AG20443 (cell line): ENCODE measurements at places on chromosomes 3 and 15.

DNA sequence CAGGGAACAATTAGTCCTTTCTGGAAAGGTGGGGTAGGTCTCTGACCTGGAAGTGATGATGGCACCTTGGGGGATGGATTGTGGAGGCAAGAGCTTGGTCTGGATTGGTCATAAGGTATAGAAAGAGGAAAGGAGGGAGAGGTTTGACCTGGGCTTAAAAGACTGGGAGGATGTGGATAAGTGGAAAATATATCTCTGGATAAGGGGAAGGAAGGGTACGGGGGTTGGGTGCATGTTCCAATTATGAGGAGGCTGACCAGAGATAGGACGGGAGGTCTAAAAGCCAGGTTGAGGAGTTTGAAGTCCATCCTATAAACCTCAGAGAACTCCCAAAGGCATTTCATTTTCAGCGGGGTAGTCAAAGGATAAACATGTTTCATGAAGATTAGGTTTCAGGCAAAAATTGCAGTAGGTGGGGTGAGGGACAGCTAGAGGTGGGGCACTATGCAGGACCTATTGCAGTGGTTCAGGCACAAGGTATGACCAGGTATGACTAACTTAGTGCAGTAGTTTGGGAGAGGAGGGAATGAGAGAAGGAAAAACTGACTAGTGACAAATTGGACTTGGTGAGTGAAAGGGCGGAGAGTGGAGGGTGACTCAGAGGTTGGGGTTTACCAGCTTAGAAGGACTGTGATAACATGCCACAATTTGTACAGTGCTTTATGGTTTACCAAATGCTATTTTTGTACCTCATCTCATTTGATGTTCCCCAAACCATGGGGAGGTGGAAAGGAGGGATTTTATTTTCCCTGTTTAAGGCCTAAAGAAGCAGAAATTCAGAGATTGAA, 10.7 kb downstream of the PDE8A start:
- peak; percentile 77 for DNase-seq

- DNase-seq, result no peak
These were observed 39.9 kb upstream of the PARL start for GRCh38 chr3:183924543-183924942.

GRCh38 chr3:189720736-189721417, 89.7 kb downstream of the TP63 start:
- no peak for DNase-seq

- DNase-seq, result no peak
These were observed 26.8 kb downstream of the KLHDC8B start for GRCh38 chr3:49198161-49198560.

GRCh38 chr15:93102211-93102610, 13.2 kb upstream of the RGMA start:
- DNase-seq, result no peak

DNA sequence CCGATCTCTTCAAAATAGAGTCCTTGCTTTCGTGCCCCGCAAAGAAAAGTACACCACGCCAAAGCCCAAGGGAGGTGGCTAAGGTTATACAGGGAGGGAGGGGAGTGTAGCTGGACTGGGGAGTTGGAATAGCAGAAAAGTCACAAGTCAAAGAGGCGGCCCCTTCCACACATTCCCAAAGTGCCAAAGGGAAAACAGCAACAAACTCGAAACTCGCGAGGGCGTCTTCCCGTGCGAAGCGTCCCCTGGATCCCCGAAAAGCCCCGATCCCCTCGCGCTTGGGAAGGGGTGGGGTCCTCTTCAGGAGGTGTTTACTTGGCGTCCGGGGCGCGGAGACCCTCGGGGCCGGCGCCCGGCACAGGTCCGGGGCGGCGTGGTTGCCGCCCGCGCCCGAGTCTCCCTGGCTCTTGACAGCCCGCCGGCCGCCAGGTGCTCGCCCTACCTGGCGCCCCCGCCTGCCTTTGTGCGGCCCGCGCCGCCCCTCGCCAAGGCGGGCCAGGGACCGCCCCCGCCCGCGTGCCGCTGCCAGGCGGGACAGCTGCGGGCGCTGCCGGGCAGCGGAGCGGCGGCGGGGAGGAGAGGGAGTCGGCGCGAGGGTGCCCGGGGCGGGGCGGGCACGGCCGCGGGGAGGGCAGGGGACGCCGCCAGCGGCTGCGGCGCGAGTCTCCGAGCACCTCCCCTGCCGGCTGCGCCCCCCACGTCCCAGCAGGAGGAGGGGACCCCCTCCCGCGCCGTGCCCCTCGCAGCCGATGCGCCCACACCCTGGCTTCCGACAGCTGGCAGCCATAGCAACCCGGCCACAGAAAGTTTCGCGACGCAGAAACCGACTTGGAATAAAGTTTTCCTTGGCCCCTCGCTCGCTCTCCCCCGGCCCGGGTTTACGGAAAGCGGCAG, 966 bp downstream of the MYO1E start:
- peak; percentile 76 for DNase-seq

DNA sequence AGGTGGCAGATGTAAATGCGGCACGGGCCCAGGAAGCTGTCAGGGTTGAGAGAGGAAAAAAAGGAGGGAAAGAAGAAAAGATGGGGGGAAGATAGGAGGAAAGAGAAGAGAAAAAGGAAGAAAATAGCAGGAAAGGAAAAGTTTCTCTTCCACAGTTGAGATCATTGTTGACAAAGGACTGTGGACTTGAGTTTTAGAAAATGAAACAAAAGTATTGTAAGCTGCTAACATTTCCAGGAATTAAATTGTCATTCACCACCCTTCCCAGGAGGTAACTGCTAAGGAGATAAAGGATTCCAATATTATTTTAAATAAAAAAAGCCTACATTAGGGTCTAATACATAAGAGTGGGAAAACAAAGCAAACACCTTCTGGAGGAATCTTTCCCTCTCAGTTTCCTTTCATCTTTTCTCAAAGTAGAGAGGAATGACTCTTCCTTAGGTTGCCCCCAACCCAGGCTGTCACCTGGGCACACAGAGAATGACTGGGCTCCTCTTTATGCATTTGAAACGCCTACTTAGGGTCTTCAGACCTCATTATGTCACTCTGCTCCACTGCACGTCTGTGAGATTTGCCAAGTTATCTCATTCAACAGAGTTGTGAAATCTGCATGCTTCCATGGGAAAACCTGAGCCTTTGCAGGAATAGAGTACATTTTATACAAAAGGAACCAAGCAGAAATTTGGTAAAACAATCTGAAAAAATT, 194.0 kb downstream of the TNIK start:
- no peak for DNase-seq

GRCh38 chr3:127025456-127025855, 42.5 kb downstream of the PLXNA1 start:
- DNase-seq, result no peak

DNA sequence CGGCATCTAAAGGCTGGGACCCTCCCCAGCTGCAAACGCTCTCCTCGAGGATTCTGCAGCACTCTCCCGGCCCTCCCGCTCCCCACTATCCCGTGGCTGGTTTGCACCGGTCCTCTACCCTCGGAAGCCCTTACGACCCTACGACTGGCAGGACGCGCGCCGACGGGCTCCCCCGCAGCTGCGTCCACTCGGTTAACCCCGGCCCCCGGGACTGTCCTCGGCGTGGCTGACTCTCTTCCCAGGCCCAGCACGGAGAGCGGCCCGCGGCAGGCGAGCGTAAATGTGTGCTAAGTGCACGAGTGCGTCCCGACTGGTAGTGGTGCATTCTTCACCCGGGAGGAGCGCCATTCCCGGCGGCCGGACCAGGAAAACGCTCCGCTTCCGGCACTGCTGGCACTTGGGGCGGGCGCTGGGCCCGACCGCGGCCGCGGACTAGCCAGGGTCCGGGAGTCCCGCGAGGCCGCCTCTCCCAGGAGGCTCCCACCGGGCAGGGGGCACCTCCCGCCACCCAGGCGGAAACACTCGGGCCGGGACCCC, 508 bp downstream of the GORASP1 start:
- peak; percentile 87 for DNase-seq

- no peak for DNase-seq
These were observed 11.9 kb downstream of the ARID3B start for GRCh38 chr15:74552773-74553441.

DNA sequence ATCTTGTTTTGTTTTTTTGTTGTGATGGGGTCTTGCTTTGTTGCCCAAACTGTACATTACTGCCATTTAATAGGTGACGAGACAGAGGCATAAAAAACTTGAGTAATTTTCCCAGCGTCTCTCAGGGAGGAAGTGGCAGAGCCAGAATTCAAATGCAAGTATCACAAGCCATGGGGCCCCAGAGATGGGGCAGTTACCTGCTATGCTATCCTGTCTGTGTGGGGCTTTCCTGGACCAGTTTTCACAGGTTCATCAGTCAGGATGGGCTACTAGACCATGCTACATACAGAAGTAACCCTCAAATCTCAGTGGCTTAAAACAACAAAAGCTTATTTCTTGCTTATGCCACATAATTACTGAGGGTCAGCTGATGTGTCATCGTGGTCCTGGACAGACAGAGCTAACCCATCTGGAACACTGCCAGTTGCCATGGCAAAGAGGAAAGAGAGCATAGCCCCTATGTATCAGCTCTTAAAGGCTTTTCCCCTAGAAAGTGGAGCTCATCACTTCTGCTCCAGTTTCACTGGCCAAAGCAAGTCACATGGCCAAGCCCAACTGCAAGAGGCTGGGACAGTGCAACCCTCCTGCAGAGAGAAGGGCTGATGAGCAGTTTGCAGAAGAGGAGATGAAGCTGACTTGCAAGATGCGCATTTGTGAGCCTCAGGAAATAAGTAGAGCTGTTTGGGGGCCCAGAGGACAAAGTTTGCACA, 31.7 kb upstream of the SYNM start:
- no peak for DNase-seq

DNA sequence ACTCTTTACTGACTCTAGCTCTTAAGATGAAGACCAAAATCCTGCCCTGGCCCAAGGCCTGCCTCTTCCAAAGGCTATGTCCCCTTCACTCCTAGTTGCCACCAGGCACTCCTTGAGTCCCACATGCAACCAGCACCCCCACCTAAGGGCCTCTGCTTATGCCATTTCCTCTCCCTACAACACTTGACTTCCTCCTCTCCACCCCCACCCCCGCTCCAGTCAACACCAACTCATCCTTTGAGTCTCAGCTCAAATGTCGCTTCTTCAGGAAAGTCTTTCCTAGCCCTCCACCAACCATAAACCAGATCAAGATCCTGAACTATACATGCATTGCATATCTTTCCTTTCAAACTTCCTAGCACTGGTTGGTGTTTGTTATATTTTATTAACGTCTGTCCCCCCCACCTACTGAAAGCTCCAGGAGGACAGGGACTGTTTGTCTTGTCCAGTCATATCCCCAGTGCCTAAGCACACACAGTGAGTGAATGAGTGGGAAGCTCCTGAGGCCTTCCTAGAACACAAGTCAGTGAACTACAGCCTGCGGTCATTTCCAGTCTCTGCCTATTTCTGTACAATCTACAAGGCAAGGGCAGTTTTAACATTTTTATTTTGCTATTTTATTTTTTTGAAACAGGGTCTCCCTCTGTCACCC, 7.3 kb downstream of the TBC1D2B start:
- no peak for DNase-seq

GRCh38 chr15:39605146-39605545, 24.3 kb downstream of the THBS1 start:
- no peak for DNase-seq

DNA sequence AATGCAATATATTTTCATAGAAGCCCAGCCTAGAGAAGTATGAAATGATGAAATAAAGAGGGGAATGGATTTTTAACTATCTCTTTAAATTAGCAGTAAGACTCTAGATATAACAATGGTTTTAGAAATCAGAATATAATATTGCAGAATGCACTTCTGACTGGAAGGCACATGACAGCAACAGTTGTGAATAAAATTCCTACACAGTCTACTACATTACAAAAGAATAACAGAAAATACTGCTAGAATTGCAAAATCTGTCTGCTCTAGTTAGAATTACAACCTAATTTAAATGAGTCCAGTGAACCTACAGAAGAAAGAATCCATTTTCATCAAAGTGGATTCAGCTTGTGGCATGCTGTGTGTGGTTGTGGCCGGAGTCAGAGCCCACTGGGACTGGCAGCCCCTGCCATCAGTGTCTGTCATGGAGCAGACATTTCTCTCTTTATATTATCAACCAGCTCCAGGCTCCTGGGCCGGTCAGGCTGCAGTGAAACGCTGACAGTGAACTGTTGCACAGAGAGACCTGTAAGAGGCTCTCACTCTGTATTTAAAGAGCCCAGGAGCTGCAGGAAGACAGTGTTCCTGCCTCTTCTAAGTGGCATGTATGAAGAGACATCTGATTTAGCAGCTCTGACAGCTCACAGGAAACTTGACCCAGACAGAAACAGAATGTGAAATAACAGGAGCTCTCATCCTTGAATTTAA, 1523.8 kb upstream of the CADM2 start:
- DNase-seq, result no peak

DNA sequence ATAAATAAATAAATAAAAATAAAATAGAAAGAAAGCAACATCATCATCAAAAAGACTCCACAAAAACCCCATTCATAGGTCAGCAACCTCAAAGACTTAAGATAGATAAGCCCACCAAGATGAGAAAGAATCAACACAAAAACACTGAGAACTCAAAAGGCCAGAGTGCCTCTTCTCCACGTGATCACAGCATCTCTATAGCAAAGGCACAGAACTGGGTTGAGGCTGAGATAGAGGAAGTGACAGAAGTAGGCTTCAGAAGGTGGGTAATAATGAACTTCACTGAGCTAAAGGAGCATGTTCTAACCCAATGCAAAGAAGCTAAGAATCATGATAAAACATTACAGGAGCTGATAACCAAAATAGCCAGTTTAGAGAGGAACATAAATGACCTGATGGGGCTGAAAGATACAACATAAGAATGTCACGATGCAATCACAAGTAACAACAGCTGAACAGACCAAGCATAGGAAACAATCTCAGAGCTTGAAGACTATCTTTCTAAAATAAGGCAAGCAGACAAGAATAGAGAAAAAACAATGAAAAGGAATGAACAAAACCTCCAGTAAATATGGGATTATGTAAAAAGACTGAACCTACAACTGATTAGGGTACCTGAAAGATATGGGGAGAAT, 26.4 kb downstream of the GNB5 start:
- no peak for DNase-seq

DNA sequence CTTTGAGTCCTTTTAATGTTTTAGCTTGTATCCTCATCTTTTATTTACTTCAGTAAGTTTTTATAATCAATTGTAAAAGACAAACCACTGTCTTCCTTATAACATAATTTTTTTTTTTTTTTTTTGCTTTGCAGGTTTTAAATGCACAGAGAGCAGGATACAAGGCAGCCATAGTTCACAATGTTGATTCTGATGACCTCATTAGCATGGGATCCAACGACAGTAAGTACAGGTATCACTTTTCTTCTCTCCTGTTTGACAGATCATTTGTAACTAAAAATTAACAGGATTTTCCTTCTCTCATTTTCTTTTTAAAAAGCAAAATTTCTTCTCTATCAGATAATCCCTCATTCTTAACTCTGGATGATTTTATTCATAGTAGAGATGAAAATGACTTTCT, 75.4 kb downstream of the PFN2 start:
- no peak for DNase-seq
